ENCODE measurements at places on chromosomes 2 and 18.

GRCh38 chr2:84846741-84847142, 34.1 kb downstream of the TRABD2A start:
- H3K4me1 ChIP-seq, result peaks cover 89% of the 10 kb centered on the region
- H3K4me3 ChIP-seq, result peak overlapping the region; percentile 49
- no peak for DNase-seq
- peaks cover 33% of the 10 kb centered on the region for H3K36me3 ChIP-seq
- peak overlapping the region; percentile 96 for H3K27ac ChIP-seq

GRCh38 chr2:164842624-164842966, 972 bp upstream of the COBLL1 start:
- peaks cover 7% of the 10 kb centered on the region for H3K4me1 ChIP-seq
- H3K27ac ChIP-seq, result no peak overlapping the region
- H3K36me3 ChIP-seq, result no peaks in the 10 kb centered on the region
- H3K4me3 ChIP-seq, result no peak overlapping the region
- no peak for DNase-seq

GRCh38 chr2:75466708-75467311, 93.9 kb downstream of the EVA1A start:
- H3K27me3 ChIP-seq, result peaks cover 10% of the 10 kb centered on the region
- no peaks in the 10 kb centered on the region for H3K36me3 ChIP-seq
- no peak overlapping the region for H3K4me3 ChIP-seq

- no peaks in the 10 kb centered on the region for H3K4me1 ChIP-seq
- H3K27me3 ChIP-seq, result no peaks in the 10 kb centered on the region
- no peak overlapping the region for H3K4me3 ChIP-seq
- no peak overlapping the region for H3K27ac ChIP-seq
- H3K36me3 ChIP-seq, result no peaks in the 10 kb centered on the region
Observed at GRCh38 chr2:223648755-223649154, 46.6 kb upstream of the SCG2 start.

DNA sequence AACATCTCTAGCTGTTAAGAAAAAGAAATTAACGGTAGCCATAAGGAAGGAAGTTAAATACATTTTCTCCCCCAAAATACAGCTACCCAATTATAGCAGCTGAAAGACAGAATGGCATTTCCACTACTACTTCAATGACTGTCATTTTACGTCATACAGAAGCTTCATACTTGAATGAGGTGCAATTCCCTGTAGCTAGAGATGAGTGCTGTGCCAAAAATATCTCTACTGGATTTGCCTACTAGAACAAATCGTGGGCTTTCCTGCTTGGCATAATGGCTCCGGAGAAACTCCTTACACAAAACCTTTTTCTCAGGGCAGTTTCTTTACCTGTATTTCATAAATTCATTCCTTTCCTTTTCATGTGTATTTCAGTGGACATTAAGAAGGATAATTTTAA, 36.3 kb upstream of the NRXN1 start:
- H3K4me1 ChIP-seq, result no peaks in the 10 kb centered on the region
- no peaks in the 10 kb centered on the region for H3K27me3 ChIP-seq
- H3K36me3 ChIP-seq, result no peaks in the 10 kb centered on the region
- no peak overlapping the region for H3K4me3 ChIP-seq
- no peak for DNase-seq

DNA sequence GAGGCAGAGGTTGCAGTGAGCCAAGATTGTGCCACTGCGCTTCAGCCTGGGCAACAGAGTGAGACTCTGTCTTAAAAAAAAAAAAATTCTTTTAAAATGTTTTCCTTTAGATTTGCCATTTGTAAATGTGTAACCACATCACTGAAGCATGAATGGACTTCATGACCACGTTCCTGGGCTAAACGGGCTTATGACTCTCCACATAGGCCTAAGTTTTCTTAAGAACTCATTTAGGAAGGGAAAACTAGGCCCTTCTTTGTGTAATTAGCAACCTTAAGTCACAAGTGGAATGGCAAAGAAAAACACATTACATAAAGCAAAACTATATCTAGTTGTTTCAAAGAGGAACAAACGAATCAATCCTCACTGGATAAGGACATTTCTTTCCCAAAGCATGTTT, 99.5 kb downstream of the MEIS1 start:
- no peaks in the 10 kb centered on the region for H3K4me1 ChIP-seq
- no peak overlapping the region for H3K27ac ChIP-seq
- no peaks in the 10 kb centered on the region for H3K27me3 ChIP-seq
- no peaks in the 10 kb centered on the region for H3K36me3 ChIP-seq
- no peak overlapping the region for H3K4me3 ChIP-seq

DNA sequence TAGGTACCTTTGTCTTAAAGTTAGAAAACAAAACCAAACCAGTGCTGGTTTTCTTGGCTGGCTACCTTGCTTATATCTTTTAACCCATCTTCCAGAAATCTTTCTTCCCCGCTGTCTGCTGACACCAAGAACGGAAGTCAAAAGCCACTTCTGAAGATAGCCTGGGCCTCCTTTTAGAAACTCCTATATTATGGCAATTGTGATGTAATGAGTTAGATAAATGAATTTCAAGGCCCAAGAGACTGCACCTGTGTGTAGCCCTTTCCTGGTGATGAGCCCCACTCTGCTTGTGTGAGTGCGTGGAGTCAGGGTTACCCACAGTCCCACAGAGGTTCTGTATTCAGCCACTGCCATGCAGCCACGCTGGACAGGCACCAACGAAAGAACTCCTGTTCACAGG, 60.7 kb downstream of the ARMC9 start:
- no peak overlapping the region for H3K27ac ChIP-seq
- peaks cover 11% of the 10 kb centered on the region for H3K27me3 ChIP-seq
- peaks cover 9% of the 10 kb centered on the region for H3K4me1 ChIP-seq
- H3K4me3 ChIP-seq, result no peak overlapping the region

- no peak for DNase-seq
- no peak overlapping the region for H3K4me3 ChIP-seq
- H3K27ac ChIP-seq, result no peak overlapping the region
- H3K4me1 ChIP-seq, result peaks cover 9% of the 10 kb centered on the region
Observed at GRCh38 chr2:174765576-174765975, 1.3 kb upstream of the CHRNA1 start.

GRCh38 chr2:150168595-150169236, 318.8 kb downstream of the RND3 start:
- no peaks in the 10 kb centered on the region for H3K4me1 ChIP-seq
- H3K27ac ChIP-seq, result no peak overlapping the region
- DNase-seq, result no peak

GRCh38 chr18:8735274-8735673, 29.9 kb downstream of the MTCL1 start:
- H3K4me3 ChIP-seq, result no peak overlapping the region
- no peak overlapping the region for H3K27ac ChIP-seq
- no peaks in the 10 kb centered on the region for H3K4me1 ChIP-seq
- no peaks in the 10 kb centered on the region for H3K36me3 ChIP-seq
- peaks cover 2% of the 10 kb centered on the region for H3K27me3 ChIP-seq

GRCh38 chr18:62172298-62172697, 14.6 kb downstream of the PIGN start:
- H3K27ac ChIP-seq, result no peak overlapping the region
- H3K27me3 ChIP-seq, result no peaks in the 10 kb centered on the region
- peaks cover 1% of the 10 kb centered on the region for H3K36me3 ChIP-seq
- DNase-seq, result no peak
- H3K4me1 ChIP-seq, result no peaks in the 10 kb centered on the region

DNA sequence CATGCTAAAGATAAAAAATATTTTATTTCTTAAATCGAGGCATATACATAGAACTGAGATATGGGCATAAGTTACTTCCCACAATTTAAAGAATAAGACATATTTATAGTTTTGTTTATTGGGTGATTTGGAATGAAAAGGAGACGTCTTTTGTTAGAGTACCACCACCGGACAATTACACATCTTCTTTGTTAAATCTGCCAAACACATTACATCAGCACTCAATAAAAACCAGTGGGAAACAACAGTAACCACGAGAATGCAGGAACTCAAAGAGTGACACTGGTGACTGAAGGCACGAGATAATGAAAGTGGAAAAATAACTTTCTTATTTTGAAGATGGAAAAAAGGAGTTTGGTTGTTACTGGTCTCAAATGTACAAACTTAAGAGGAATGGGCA, 92.6 kb upstream of the TFCP2L1 start:
- peaks cover 1% of the 10 kb centered on the region for H3K27me3 ChIP-seq
- peak overlapping the region; percentile 47 for H3K27ac ChIP-seq
- H3K4me1 ChIP-seq, result peaks cover 9% of the 10 kb centered on the region
- no peak overlapping the region for H3K4me3 ChIP-seq

DNA sequence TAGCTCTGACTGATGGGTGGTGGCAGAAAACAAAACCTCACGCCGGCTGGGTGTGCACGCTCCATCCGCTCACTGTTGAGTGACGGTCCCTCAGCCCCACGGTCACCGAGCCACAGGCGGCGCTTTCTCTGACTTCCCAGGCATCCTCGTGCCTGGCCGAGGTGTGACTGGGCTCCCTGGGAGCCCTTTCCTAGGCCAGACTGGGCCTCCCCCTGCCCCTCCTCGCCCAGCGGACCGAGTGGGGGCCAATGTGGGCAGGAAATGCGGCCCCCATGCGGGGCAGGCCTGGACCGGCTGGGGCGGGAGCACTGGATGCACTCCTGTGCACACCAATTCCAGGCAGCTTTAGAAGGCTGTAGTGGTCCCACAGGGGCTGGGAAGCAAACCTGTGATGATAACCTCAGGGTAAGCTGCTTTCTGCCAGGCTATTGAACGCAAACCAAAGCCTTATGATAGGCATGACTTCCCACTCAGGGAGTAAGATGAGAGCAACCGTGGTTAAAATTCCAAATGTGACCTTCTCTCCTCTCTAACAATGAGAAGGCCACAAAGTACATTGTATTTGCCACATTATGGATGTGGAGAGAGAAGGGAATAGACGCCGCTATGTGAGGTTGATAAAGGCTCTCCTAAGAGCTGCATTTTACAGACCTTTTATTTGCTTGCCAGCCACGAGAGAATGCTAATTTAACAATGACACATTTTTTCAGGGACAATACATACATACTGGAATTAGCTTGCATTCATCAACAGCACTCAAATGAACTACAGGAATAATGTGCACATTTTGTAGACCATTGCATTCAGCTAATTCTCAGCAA, 83.9 kb upstream of the PGAP1 start:
- peaks cover 45% of the 10 kb centered on the region for H3K36me3 ChIP-seq
- peak overlapping the region; percentile 42 for H3K27ac ChIP-seq
- no peak overlapping the region for H3K4me3 ChIP-seq
- peaks cover 6% of the 10 kb centered on the region for H3K4me1 ChIP-seq
- H3K27me3 ChIP-seq, result peaks cover 2% of the 10 kb centered on the region
- DNase-seq, result no peak

- no peaks in the 10 kb centered on the region for H3K36me3 ChIP-seq
- DNase-seq, result no peak
- H3K4me3 ChIP-seq, result no peak overlapping the region
- H3K27me3 ChIP-seq, result peaks cover 11% of the 10 kb centered on the region
Observed at GRCh38 chr2:15704788-15705115, 113.1 kb downstream of the DDX1 start.

- no peaks in the 10 kb centered on the region for H3K36me3 ChIP-seq
- H3K27me3 ChIP-seq, result peaks cover 9% of the 10 kb centered on the region
- H3K4me1 ChIP-seq, result no peaks in the 10 kb centered on the region
- H3K27ac ChIP-seq, result no peak overlapping the region
Observed at GRCh38 chr2:191462370-191462769, 215.6 kb upstream of the NABP1 start.

- DNase-seq, result no peak
- H3K36me3 ChIP-seq, result peaks cover 48% of the 10 kb centered on the region
- no peak overlapping the region for H3K27ac ChIP-seq
- no peak overlapping the region for H3K4me3 ChIP-seq
- no peaks in the 10 kb centered on the region for H3K27me3 ChIP-seq
Observed at GRCh38 chr2:43906448-43907109, 67.8 kb downstream of the ABCG8 start.

- H3K4me3 ChIP-seq, result no peak overlapping the region
- H3K4me1 ChIP-seq, result no peaks in the 10 kb centered on the region
- DNase-seq, result no peak
- no peaks in the 10 kb centered on the region for H3K36me3 ChIP-seq
Observed at GRCh38 chr2:2619995-2620394, 288.9 kb upstream of the MYT1L start.

- peaks cover 15% of the 10 kb centered on the region for H3K27me3 ChIP-seq
- H3K36me3 ChIP-seq, result no peaks in the 10 kb centered on the region
- DNase-seq, result no peak
- no peak overlapping the region for H3K4me3 ChIP-seq
- H3K27ac ChIP-seq, result no peak overlapping the region
- H3K4me1 ChIP-seq, result peaks cover 7% of the 10 kb centered on the region
Observed at GRCh38 chr2:226703514-226703913, 96.1 kb downstream of the IRS1 start.

GRCh38 chr2:235521844-235522243, 28.0 kb downstream of the AGAP1 start:
- H3K4me3 ChIP-seq, result no peak overlapping the region
- no peak overlapping the region for H3K27ac ChIP-seq
- no peaks in the 10 kb centered on the region for H3K4me1 ChIP-seq
- no peak for DNase-seq

DNA sequence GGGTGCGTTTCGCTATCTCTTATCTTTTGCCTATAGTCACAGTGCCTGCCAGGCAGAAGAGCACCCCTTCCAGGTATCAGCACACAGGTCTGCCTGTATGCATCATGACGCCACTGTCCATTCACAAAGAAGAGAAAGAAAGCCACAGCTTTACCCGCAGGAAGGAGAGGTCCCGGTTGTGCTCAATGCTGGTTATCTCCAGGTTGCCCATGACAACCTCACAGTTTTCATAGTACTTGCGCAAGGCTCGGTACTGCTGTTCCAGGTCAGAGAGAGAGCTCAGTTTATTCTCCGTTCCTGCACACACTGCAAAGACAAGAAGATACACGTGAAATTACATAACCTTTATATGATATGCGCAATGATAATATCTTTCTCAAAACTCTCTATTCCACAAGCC, 414.0 kb downstream of the ERBB4 start:
- no peaks in the 10 kb centered on the region for H3K27me3 ChIP-seq
- no peaks in the 10 kb centered on the region for H3K36me3 ChIP-seq
- H3K27ac ChIP-seq, result no peak overlapping the region

- H3K4me1 ChIP-seq, result no peaks in the 10 kb centered on the region
- no peaks in the 10 kb centered on the region for H3K27me3 ChIP-seq
- H3K36me3 ChIP-seq, result no peaks in the 10 kb centered on the region
- DNase-seq, result no peak
- H3K4me3 ChIP-seq, result no peak overlapping the region
Observed at GRCh38 chr2:223585666-223586065, 16.5 kb downstream of the SCG2 start.

DNA sequence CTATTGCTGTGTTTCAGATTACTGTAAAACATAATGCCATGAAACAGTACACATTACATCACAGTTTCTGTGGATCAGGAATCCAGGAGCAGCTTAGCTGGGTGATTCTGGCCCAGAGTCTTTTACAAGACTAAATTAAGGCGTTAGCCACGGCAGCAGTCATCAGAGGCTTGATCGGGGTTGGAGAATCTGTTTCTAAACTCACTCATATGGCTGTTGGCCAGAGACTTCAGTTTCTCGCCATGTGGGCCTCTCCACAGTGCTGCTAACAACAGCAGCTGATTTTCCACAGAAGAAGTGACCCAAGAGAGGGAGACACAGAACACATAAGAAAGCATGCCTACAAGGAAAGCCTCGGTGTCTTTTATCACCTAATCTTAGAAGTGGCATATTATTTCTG, 89.2 kb upstream of the MYO3B start:
- H3K4me1 ChIP-seq, result no peaks in the 10 kb centered on the region
- no peak overlapping the region for H3K27ac ChIP-seq
- peaks cover 7% of the 10 kb centered on the region for H3K27me3 ChIP-seq
- no peak overlapping the region for H3K4me3 ChIP-seq
- no peak for DNase-seq
